Activated CD4-positive, alpha-beta T cell treated with anti-CD3 and anti-CD28 coated beads, Interleukin-2, Interleukin-6, amounts not matched to agents 100 ng/mL and 50 ng/mL, durations not matched to agents 16 hours and 8 hours (primary cell): ENCODE measurements at places on chromosomes 3 and 15.
A peak's percentile ranks its signal among the peaks of the same experiment; 100 is the strongest.

DNA sequence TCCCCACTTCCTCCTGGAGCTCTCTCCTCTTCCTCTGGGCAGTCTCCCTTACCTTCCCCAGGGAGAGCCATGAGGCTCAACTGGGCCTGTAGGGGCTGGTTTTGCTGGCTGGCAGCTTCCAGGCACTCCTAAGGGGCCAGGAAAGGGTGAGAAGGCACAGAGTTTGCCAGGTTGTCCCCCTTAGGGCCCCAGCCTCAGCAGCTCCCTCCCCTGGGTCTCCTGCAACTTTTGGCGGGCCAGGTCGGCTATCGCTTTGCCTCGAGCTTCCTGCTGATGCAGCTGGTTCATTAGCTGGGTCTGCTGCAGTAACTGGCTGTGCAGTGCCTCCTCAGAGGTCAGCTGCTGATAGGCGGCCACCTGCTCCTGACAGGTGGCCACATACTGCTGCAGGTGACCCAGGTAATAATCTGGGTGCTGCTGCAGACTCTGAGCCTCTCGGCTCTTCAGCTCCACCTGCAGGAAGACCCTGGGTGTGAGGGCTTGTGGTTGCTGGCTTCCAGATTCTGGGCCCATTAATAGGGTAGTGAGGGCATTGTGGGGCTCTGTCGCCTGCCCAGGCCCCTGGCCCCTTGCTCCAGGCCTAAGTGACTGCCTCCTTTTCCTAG is 29.7 kb upstream of the OR4F6 start:
- peak; percentile 11 for DNase-seq

DNA sequence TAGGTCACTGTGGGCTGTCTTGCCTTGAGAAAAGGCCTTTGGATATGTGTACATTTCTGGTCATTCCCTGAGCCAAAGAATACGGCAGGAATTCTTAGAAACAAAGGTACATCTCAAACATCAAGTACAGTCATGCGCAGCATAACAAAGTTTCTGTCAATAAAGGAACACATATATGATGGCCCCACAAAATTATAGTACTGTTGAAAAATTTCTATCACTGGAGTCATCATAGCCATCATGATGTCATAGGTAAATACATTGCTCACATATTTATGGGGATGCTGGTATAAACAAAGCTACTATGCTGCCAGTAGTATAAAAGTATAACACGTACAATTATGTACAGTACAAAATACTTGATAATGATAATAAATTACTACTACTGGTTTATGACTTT is 38.9 kb upstream of the NECTIN3 start:
- DNase-seq: no peak

DNA sequence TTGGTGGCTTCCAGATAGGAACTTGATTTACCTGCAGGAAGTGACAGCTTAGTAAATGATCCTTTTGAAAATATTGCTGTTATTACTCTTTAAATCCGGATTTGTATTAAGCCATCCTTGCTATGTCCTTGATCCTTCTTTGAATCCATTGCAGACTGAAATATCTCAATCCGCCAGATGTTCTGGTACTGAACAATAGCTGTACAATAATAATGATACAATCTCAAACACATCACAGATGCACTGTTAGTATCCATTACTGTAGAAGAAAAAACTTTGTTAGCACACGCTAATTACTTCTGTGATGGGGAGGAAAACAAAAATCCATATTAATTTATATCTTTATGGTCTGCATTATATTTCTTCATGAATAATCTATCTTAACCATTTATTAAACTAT is 202.3 kb downstream of the CNTN4 start:
- no peak for DNase-seq

GRCh38 chr15:57732526-57733331 is 26.2 kb downstream of the POLR2M start:
- DNase-seq: peak; percentile 60

- no peak for DNase-seq
These were observed 237.1 kb downstream of the EBLN2 start for GRCh38 chr3:73298243-73299183.

DNA sequence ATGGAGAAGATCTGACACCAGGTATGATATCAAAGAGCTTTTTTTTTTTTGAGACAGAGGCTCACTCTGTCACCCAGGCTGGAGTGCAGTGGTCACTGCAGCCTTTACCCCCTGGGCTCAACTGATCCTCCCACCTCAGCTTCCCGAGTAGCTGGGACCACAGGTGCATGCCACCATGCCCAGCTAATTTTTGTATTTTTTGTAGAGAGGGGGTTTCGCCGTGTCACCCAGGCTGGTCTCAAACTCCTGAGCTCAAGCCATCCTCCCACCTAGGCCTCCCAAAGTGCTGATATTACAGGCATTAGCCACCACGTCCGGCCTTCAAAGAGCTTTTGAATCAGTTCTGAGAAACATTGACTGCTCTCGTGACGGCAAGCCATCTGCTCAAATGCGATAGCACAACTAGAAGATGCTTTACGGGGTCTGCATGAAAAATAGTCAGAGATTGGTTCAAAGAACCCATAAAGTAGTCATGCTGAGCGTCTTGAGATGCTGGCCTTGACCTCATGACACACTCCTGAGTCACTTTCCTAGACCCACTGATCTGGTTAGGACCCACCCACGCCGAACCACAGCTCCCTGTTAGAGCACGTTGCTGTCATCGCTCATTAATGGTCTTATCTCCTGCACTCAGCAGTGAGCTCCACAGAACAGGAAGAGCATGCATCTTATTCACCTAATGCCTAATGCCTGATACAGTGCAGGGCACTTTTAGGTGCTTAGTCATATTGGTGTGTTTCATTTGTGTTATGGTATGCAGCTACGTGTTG is 57.0 kb upstream of the NR2F2 start:
- DNase-seq: no peak

DNA sequence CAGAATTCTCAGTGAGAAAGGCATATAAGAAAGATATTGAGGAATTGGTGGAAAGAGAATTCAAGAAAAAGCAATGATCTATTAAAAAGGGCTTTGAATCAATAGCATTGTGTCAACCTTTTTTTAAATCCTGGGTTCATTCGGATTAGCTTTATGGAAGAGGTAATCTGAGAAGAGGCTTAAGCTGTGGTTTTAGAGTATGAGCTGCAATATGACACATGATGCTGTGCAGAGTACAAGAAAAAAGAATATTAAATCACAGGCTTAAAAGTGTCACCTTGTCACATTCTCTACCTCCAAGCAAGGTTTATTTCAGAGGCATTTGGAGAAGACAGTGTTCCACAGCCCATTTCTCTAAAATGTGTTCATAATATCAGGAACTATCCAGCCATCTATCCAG is 128.9 kb downstream of the RTP4 start:
- no peak for DNase-seq

- no peak for DNase-seq
These were observed 165.5 kb downstream of the ALCAM start for GRCh38 chr3:105532251-105532650.
